Activated CD4-positive, alpha-beta T cell treated with anti-CD3 and anti-CD28 coated beads, Interleukin-2, amount 50 U/mL, for 48 hours (primary cell): ENCODE measurements at places on chromosomes 5 and 9.

GRCh38 chr9:124041817-124042116 lies 30.2 kb downstream of the LHX2 start:
- no peak for DNase-seq

DNA sequence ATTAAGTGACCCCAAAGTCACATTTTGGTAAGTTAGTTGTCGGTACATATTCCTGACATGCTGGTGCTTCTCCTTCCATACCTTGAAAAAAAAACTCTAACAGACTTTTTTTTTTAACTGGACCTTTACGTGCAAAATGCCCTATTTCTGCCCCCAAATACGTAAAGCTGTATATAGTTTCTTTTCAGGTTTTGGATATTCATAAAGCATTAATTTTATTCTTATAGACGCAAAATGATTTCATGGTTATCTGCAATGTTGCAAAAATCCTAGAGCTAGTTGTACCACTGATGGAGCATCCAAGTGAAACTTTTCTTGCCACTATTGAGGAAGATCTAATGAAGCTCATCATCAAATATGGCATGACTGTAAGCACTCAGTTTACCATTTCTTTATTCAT lies 167.6 kb downstream of the NIPBL start:
- no peak for DNase-seq

DNA sequence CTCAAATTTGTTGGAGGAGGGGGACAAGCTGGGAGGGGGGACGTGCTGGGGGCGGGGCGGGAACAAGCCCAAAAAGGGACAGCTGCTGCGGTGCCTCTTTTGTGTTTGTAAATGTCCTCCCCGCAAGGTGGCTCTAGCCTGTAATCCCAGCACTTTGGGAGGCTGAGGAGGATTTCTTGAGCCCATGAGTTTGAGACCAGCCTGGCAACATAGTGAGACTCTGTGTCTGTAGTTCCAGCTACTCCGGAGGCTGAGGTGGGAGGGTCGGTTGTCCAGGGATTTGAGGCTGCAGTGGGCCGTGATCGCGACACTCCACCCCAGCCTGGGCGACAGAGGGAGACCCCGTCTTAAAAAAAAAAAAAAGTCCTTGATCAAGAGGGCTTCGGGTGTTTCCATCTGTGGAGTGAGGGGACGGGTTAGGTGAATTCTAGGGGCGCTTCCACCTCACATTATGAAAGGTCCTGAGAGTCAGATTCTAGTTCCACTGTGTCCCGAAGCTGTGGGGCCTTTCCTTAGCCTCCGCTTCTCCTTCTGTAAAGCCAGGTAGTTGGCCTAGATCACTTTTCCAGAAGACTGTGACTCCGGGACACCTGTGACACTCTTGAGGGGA lies 779 bp upstream of the CTNNA1 start:
- no peak for DNase-seq

DNA sequence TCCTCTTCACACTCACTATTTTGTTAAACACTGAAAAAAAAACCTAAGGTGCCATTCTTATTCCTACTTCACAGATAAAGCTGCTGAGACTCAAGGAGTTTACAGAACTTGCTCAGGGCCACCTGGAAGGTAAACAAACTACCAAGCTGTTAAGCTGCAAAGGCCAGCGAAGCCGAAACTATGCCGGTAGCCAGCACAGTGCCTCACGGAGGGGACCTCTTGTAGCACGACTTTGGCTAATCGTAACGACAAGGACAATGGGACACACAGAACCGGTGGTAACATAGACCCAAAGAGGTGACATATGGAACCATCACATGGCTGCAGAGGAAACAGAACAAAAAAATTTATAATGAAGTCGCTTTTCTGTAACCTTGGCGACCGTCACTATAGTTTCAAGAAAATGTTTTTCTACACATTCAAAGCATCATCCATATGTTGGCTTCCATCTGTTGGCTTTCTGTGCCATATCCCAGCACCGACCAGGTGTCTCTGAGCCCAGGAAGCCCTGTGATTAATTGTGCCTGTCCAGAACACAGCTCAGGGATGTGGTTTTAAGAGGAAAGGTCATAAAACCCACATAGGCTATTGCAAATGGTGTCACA lies 60.3 kb downstream of the S1PR3 start:
- no peak for DNase-seq

DNA sequence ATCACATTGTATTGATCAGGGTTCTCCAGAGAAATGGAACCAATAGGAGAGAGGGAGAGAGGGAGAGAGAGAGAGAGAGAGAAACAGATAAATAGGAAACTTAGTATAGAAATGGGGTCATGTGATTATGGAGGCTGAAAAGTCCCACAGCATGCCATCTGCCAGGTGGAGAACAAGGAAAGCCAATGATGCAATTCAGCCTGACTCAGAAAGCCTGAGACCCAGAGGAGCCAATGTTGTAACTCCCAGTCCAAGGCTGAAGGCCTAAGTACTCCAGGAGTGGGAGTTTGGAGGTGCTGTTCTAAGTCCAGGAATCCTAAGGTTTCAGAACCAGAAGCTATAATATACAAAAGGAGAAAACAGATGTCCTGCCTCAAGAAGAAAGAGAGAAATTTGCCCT lies 48.4 kb upstream of the ISOC1 start:
- no peak for DNase-seq

DNA sequence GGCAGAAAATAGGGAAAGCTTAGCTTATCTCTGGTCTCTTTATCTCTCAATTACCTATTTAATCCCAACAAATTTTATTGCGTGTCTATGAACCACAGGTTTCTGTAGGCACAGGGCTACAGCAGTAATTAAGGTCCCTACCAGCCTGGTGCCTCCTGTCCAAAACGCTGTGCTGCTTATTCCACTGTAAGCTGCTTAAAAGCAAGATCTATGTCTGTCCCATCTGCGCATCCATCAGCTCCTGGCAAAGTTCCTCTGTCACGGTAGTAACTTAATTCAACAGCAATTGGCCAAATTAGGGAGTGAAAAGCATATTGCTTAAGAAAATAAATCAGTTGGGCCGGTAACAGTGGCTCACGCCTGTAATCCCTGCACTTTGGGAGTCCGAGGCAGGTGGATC lies 235.8 kb upstream of the VLDLR start:
- no peak for DNase-seq
